ENCODE measurements at places on chromosomes 4 and X.

GRCh38 chr4:16227462-16227868, 1.2 kb upstream of the TAPT1 start:
- peak; percentile 36 for DNase-seq

DNA sequence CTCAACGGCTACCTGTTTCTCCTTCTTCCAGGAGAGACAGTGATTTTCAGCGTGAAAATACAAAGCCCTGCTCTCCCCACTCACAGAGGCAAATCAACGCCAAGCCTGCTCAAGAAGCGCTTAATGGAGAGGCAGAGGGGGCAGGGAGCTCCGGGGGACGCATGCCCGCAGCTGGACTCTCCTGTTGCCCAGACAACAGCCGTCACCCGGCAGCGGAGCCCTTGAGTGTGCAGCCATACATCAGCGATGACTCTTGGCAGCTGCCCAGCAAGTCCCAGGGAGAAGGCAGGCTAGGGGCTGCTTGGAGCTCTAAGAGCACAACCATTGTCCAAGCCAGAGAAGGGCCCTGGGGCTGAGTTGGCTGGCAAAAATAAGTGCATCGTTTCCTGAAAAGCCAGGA, 71.0 kb upstream of the AFAP1 start:
- peak; percentile 35 for DNase-seq

DNA sequence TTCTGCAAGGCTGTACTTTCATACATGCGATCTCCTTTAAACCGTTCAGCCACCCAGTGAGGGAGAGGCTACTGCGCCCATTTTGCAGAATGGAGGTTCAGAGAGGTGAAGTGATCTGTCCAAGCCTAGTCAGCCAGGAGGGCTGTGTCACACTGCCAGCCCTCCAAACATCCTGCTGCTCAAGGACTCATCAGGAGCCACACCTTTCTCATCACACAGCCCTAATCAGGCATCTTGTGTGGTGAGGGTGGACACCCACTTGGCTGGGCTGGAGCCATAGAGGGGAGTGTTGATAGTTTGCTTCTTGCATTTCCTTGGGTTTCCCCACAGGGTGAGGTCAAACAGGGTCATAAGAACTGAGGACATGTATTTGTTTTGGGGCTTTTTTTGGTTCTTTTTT, 5.4 kb upstream of the CXCR3 start:
- DNase-seq = no peak

GRCh38 chrX:153765138-153766079, 1.4 kb downstream of the PLXNB3 start:
- peak; percentile 90 for DNase-seq

DNA sequence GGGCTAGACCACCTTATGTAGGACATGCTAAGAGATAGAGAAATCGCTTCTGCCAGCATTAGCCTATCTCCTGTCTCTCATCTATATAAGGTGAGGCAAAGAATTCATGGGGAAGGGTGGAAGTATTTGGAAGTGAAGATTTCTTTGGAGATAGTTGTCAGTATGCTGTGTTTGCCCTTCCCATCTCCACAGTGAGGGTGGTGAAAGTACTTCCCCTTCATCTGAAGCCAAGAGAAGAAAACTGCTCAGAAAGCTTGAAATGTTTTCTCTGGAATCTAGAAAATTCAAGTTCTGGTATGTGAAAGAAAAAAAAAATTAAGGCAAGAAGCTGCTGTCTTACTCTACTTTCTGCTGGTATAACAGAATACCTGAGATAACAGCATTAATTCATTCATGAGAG, 12.3 kb upstream of the ADH5 start:
- no peak for DNase-seq

GRCh38 chr4:65502131-65502701, 168.1 kb downstream of the EPHA5 start:
- DNase-seq = no peak

DNA sequence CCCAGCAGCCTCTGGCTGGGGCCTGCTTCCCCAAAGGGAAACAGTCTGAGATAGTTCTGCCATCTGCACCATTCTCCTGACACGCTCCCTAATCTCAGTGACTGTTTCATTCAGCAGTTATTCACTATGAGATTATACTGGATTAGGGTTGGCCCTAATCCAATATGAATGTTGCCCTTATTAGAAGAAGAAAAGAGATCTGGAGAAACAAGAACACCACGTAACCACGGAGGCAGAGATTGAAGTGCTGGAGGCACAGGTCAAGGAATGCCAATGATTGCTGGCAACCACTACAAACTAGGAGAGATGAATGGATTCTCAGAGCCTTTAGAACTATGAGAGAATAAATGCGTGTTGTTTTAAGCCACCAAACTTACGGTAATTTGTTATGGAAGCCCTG, 7.4 kb downstream of the ACOX3 start:
- no peak for DNase-seq

DNA sequence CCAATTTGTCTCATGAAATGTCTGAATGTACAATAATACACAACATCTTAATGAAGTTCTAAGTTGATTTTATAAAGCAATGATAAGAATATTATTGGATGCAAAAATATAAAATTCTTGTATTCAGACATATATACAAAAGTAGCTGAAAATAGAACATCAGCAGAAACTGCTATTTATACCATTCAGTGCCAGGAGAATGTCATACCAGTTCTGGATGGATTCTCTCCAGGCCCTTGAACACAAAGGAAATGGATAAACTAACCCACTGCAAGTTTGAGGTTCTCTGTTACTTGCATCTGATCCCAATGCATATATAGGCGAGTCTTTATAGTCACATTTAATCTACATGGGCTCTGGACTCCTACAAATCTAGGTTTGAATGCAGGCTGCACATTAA, 126.3 kb upstream of the KLF3 start:
- no peak for DNase-seq

DNA sequence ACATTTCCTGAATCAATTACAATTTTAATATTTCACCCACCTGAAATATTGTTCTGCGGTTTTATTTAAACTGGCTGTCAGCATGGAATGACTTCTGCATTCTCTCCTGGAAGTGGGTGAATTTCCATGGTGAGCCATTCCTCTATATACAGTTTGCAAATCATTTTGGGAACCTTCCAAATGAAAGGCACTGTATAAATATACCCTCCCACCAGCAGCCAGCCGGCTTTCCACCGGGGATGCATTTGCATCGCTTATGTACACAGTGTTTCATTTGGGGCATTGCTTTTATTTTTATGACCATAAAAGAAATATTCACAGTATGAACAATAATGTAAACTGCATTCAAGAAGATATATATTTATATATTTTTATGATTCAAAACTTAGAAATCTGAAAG, 4.7 kb upstream of the IL1RAPL1 start:
- no peak for DNase-seq

DNA sequence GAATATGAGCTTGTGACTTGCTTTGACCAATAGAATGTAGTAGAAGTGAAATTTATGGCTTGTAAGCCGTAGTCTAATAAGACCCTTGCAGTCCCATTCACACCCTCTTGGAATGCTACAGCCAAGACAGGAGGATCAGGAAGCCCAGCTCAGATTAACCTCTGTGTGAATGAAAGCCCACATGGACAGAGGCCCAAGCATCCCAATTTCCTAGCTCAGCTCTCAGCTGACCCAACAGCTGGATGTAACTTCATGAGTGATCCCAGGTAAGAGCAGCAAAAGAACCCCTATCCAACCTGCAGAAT, 12.8 kb upstream of the PPM1K start:
- DNase-seq = no peak

GRCh38 chr4:138911909-138912703, 103.5 kb upstream of the NOCT start:
- no peak for DNase-seq

- no peak for DNase-seq
These were observed 36.7 kb upstream of the GUCY1A1 start for GRCh38 chr4:155629956-155630355.

- no peak for DNase-seq
These were observed 3.6 kb downstream of the ARAF start for GRCh38 chrX:47564438-47565085.

GRCh38 chr4:70925899-70926635, 23.9 kb downstream of the MOB1B start:
- DNase-seq = no peak

- peak; percentile 10 for DNase-seq
These were observed 138.6 kb downstream of the AFF1 start for GRCh38 chr4:87073199-87074120.

GRCh38 chr4:72557021-72557420, 12.0 kb downstream of the ADAMTS3 start:
- DNase-seq = no peak

DNA sequence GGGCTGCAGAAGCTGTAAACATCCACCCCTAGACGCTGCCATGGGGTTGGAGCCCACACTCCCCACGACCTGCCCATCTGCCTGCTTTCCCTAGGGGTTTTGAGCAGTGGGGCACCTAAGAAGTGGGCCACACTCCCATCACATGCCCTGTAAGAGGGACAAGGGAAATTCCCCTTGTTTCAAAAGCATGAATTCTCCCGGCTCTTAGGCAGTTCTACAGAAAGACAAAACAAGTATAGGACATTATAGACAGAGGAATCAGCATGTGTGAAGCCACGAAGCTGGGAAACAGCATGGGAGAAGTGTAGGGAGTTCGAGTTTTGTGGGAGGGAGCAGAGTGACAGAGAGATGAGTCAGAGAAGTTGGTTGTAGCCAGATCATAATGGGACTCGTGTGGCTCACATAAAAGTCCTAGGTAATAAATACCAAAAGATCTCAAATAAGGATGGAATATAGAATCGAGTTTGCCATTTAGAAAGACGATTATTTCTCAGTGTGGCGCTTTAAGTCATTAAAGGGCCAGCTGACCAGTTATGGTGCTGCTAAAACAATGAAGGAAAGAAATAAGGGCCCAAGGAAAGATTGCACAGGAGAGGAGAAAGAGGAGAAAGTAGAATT, 23.9 kb downstream of the APOO start:
- no peak for DNase-seq

GRCh38 chr4:41835321-41835995, 86.9 kb upstream of the PHOX2B start:
- DNase-seq = no peak

DNA sequence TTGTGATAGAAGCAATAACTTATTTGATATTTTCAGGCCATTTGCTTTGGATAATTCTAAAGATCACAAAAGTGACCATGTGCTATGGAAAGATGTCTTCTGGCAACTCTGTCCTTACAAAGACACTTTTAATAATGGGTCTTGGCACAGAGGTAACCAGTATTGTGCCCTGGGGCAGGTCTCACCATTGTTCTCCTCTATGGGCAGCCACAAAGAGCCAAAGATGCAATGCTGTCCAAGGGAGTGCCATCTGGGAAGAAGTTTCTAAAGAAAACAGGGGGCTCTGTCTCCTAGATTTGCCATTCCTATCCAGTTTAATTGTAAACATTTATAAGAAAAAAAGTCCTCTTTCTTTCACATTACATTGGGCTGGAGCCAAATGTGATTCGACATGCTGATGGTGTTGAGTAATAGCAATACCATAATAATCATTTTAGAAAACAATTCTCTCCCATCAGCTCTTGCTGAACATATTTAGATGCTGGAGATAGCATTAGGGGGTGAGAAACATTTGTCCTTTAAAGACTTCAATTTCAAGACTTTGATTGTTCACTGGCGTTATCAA, 179.9 kb downstream of the KIT start:
- DNase-seq = no peak

DNA sequence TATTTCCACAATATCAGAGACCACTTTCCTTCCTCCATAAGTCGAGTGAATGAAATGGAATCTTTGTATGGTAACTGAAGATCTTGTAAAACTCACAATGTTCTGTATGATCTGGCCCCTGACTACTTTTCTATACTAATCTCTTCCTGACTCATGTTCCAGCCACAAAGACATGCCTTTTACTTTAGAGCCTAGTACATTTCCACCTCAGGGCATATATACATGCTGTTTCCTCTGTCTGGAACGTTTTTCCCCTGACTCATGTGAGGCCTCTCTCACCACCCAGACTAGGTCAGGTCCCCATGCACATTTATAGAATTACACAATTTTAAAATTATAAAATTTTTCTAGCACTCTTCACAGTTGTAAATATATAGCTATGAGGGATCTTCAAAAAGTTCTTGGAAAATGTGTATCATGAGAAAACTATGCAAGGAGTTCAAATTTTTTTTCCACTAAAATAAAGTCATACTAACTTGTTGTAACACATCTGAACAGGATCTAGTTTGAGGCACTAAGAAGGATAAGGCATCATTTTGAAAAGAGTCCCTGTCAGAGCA, 208.8 kb downstream of the SH2D1A start:
- DNase-seq = no peak

DNA sequence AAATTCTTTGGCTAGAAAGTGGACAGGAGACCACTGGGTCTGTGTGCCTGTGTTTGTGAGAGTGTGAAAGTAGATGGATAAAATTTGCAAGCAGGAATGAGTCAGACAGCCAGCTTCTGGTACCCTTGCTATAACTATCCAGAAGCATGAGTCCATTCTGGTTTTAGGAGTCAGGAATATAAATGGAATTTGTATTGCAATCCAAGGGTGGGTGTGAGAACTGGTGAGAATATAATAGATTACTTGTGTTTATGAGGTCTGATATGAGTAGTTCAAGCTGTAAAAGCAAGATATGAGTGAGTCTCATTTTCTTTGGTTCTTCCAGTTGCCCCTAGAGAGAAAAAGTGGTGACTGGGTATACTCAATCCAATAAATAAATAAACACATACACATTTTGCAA, 212.7 kb upstream of the TAPT1 start:
- DNase-seq = no peak

- no peak for DNase-seq
These were observed 876 bp downstream of the HPRT1 start for GRCh38 chrX:134460862-134461220.

GRCh38 chr4:78297116-78297800, 240.1 kb downstream of the FRAS1 start:
- no peak for DNase-seq

DNA sequence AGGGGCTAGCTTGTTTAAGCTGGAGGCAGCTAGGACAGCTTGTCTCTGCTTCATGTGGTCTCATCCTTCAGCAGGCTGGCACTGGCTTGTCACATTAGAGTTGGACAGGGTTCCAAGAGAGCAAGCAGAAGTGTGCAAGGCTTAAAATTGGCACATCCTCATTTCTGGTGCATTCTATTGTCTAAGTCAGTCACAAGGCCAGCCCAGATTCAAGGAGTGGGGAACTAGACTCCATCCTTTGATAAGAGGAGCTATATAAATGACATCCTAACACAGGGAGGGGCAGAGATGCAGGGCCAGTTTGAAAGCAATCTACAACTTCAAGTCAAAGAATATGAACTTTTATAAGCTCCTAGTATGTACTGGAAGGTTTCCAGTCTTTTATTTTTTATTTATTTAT, 313.2 kb downstream of the PTTG2 start:
- peak; percentile 7 for DNase-seq

GRCh38 chrX:41241962-41242361, 92.0 kb upstream of the DDX3X start:
- no peak for DNase-seq

DNA sequence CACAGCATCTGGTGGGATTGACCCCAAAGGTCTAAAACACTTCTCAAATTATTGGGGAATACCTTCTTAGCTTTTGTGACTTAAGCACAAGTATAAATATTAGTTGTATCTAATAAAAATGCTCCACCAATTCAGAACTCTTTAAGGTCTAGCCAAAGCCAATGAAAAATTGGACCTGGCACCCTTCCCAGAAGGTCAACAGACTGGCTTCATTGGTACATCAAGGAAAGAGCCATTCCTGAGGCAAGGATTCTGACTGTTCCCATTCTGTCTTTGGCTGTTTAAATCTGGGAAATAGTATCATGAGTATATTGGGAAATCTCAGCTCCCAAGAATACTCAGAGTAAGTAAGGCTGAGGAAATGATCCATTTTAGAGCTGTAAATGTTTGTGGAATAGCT, 153.0 kb upstream of the TRPC5 start:
- DNase-seq = no peak
